ENCODE measurements at places on chromosomes 1 and 21. TPM values are rescaled to one million over a fixed set of nuclear protein-coding genes. Genes with fewer than 3 reads are reported as not detected.
A peak's percentile ranks its signal among the peaks of the same experiment; 100 is the strongest.

The PCNX2 gene
- polyA plus RNA-seq, result 3.4 TPM

The PTAFR gene
- 4.1 TPM for polyA plus RNA-seq

The CTTNBP2NL gene
- 34.9 TPM for polyA plus RNA-seq

The SLC1A7 gene
- polyA plus RNA-seq, result not detected

The HCRTR1 gene
- polyA plus RNA-seq, result not detected

The CD5L gene
- not detected for polyA plus RNA-seq

The SPRR3 gene
- polyA plus RNA-seq, result not detected

The SAMD11 gene
- 23.0 TPM for polyA plus RNA-seq

The SLAMF9 gene
- polyA plus RNA-seq, result not detected

The KIRREL1 gene
- polyA plus RNA-seq, result 37.3 TPM

The OR2L8 gene
- polyA plus RNA-seq, result not detected

The ARMH1 gene
- polyA plus RNA-seq, result 1.5 TPM

DNA sequence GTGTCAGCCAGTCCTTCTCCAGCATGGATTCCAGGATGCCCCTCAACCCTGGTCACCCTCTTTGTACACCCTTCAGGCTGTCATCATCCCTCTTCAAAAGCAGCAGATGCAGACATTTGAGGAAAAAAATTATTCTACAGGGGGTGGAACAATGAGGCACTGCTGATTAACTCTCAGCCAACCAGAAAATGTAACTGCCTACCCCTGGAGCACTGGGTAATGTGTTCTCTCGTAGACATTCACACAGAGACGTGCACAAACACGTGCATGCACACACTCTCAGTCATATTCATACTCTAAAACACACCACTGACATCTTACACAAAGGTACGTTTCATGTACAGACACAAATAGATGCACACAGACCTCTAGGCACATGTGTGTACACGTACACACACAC is 175.4 kb downstream of the TRABD2B start:
- no peak for DNase-seq

DNA sequence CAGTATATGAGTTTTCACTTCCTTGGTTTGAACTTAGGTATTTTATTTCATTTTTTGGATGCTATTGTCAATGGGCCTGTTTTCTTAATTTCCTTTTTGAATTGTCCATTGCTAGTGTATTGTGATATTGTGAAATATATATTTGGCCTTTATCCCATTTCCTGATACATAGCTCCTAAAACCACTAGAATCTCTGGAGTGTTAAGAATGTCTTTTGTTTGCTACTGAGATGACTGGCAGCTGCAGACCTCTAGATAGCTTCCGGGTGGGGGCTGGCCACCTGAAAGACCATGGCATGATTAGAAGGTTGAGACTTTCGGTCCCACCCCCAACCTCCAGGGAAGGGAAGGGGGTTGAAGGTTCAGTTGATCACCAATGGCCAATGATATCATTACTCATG is 245.4 kb downstream of the KCNJ6 start:
- no peak for DNase-seq

- no peak for DNase-seq
Observed at GRCh38 chr1:113147073-113147625, 74.2 kb downstream of the LRIG2 start.

- no peak for DNase-seq
Observed at GRCh38 chr1:206514813-206515387, 7.6 kb downstream of the RASSF5 start.

DNA sequence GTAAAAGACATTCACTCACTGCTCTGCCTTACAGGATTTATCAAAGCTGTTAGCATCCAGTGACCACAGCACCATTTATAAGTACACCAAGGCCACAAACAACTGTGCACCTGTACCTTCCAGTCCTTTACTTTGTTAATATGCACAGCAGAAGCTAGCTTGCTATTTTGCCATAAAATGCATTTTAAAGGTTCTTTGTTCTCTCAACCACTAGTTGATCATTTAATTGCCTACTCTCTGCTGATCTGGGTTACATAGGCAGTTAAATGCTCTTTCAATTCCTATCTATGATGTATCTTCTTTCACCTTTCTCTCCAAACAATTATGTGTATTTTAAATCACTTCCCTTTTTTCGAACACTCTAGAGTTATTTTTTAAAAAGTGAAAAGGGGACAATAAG is 126.4 kb downstream of the SIPA1L2 start:
- DNase-seq, result no peak

GRCh38 chr1:98102345-98103030 is 181.7 kb upstream of the DPYD start:
- DNase-seq, result peak; percentile 2

DNA sequence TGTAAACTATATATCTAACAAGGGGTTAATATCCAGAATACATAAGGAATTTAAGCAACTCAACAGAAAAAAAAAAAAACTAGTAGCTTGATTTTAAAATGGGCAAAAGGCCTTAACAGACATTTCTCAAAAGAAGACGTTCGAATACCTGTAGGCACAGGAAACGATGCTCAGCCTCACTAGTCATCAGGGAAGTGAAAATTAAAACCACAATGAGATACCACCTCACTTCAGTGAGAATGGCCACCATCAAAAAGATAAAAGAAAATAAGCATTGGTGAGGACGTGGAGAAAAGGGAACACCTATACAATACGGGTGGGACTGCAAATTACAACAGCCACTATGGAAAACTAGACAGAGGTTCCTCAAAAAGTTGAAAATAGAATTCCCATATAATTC is 37.3 kb downstream of the NPHP4 start:
- no peak for DNase-seq

DNA sequence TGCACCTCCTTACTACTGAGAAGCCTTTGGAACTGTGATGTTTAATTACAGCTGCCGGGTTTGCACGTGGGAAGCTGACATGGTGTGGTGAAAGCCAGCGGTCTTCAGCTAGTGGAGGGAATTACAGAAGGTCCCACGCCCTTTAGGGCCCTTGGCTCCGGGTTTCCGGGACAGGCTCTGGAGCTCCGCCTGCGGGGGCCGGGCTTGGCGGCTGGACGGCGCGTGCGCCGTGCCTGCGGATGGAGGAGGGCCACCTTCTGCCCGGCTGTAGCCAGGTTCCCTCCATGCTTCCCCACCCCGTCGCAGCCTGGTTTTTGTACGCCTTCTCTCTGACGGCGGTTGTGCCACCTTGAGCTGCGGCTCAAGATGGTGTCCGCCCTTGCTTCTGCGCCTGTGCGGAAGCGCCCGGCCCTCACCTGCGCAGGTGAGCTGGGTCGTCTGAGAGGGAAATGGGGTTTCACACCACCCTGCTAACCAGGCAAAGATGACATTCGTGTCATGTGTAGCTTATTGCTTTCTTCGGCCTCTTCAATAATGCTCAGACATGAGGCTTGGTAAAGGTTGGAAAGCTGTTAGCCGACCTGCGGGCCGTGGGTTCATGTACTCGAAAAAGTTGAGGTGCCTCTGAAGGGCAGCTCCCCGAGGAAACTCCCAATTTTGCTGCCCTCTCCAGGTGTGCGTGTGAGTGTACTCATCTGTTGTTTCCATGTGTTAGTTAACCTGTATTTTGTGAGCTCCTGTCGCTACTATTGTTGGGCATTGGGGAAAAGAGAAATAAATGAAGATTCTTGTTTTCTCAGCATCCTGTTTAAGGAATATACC is 36.6 kb upstream of the OPRD1 start:
- peak; percentile 77 for DNase-seq

GRCh38 chr1:207470927-207471326 is 16.8 kb downstream of the CR2 start:
- no peak for DNase-seq

GRCh38 chr1:230268371-230269170 is 157.6 kb downstream of the PGBD5 start:
- DNase-seq, result peak; percentile 53

GRCh38 chr1:91864017-91864700 is 21.8 kb downstream of the TGFBR3 start:
- no peak for DNase-seq

- DNase-seq, result no peak
Observed at GRCh38 chr1:171641076-171641864, 11.2 kb downstream of the MYOC start.

DNA sequence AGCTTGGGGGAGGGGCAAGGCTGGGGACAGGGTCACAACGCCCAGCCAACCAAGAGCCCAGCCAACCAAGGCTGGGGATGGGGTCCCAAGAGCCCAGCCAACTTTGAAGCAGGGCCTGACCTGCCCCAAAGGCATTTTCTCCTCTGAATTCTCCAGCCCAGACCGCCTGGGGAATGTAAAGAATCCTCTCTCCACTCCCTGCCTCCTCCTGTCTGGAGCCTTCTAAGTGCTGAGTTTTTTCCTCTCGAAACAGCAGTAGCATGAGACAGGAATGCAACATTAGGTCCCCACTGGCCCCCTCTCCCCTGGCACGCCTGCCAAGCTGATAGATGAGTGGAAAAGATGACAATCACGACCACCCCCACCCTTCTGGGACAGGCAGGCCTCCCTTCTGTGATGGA is 17.0 kb downstream of the C1orf198 start:
- DNase-seq, result no peak

DNA sequence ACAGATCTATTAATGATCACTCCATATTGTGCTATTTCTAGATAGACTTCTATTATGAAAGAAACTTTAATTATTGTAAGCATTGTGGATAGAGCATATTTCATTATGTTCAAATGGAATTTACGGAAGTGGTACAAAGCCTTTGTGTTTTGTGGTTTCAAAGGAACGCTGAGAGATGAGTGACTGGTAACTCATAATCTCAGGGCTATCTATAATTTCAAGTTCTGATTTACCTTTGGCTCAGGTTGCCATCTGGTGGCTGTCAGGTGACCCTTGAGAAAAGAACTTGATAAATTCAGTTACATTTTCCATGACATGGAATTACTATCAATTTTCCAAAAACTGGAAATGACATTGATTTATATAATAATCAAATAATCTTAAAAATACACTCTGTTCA is 12.2 kb downstream of the NTNG1 start:
- no peak for DNase-seq

DNA sequence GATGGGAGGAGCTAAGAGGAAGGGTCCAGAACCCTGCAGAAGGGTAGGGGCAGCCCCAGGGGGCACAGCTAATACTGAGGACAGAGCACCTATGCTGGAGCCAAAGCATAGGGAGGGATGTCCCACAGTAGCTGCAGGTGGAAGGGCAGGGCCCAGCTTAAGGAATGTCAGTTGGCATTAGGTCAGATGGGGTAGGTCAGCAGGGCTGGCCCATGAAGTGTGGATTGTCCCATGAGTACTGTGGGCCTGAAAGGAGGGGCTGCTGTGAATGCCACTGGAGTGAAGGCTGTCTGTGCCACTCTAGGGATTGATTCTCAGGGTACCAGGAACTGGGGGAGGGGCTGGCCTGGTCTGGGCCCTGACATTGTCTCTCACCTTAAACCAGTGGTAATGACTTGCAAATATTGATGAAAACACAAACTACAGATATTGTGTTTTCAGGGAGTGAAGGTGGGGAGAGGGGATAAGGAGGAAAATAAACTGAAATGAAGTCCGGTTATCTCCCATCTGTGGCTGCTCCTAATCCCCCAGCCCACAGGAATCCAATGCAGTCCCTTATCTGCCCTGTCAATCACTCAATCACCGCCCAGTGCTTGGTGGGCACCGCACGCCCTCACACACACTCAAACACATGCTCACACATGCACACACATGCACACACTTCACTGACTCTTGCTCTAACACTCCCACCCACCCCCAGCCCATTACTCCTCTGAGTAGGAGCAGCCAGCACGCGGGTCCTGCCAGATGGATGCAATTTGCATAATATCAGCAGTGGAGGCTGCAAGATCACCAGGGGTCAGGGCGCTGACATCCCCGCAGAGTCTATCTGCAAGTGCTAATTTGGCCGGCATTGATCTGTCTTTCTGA is 27.8 kb downstream of the DMAP1 start:
- DNase-seq, result no peak

DNA sequence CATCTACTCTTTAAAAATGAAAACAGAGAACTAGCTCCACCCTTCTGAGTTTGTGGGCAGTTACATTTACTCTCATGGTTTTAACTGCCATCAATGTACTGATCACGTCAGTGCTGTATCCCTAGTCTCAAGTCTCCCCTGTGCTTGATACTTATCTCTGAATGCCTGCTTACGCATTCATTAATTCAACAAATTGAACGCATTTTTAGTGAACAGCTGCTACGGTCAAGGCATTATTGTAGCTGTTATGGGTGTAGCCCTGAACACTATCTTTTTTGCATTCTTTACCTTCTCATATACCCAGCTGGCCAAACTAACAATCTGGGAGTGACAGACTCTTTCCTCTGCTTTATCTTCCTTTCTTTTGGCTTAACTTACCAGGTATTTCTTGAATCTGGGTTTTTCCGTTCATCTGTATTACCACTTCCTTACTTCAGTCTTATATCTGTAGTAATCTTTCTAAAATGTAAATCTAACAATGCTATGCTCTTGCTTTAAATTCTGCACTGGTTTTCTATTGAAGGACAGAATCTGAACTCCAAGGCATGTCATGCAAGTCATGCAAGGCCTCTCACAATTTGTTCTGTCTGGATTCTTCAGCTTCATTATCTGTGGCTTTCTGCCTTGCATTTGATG is 33.3 kb downstream of the SMG7 start:
- no peak for DNase-seq

- no peak for DNase-seq
Observed at GRCh38 chr21:14952916-14953315, 111.9 kb downstream of the NRIP1 start.

GRCh38 chr1:106055855-106056254 is 1000.6 kb upstream of the PRMT6 start:
- no peak for DNase-seq

DNA sequence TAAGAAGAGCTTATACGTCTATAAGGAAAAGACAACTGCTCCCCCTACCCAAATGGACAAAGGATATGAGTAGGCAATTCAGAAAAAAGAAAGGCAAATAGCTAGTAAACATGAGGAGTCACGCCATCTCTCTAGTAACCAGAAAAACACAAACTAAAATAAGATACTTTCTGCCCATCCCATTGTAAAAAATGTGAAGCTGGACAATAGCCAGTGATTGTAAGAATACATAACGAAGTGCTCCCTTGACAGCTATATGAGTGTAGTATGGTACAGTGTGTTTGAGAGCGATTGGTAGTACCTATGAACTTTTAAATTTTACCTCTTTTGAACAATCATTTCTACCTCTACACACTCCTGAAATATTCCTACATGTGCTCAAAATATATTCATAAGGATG is 7.5 kb upstream of the GJA8 start:
- no peak for DNase-seq

All from muscle of arm (tissue), 14 donors.